Renal pelvis (tissue), 12 donors: ENCODE measurements at places on chromosomes 3 and 15. TPM values are rescaled to one million over a fixed set of nuclear protein-coding genes. Genes with fewer than 3 reads are reported as not detected.

GRCh38 chr3:125107861-125108567, 52.2 kb upstream of the HEG1 start:
- DNase-seq = no peak

DNA sequence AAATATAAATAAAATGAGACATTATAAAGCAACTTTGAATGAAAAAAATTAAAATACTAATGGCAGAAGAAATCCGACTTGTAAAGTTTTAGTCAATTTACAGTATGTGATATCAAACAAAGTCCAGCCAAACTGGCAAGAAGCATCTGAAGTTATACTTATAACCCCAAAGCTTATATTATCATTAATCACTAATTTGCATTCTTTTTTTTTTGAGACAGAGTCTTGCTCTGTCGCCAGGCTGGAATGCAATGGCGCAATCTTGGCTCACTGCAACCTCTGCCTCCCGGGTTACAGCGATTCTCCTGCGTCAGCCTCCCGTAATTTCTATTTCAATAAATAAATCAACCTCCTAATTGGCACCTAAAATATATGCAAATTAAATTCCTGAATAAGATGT, 80.1 kb downstream of the AQR start:
- no peak for DNase-seq

DNA sequence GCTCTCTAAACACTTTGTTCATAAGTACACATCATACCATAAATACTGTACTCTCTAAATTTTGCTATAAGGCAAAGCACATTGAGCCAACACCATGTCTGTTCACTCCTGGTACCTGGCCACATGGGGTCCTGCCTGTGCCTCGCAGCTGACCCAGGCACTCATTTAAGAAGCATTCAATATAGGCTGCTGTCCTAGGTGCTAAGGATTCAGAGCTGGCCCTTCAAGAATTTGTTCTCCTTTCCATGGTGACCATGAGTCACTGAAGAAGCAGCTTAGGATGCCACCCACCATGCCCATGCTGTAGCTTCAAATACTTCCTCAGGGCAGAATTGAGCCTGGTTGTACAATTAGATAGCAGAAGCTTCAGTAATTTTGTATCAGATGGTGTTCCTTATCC, 119.2 kb upstream of the ZBED2 start:
- DNase-seq = no peak

DNA sequence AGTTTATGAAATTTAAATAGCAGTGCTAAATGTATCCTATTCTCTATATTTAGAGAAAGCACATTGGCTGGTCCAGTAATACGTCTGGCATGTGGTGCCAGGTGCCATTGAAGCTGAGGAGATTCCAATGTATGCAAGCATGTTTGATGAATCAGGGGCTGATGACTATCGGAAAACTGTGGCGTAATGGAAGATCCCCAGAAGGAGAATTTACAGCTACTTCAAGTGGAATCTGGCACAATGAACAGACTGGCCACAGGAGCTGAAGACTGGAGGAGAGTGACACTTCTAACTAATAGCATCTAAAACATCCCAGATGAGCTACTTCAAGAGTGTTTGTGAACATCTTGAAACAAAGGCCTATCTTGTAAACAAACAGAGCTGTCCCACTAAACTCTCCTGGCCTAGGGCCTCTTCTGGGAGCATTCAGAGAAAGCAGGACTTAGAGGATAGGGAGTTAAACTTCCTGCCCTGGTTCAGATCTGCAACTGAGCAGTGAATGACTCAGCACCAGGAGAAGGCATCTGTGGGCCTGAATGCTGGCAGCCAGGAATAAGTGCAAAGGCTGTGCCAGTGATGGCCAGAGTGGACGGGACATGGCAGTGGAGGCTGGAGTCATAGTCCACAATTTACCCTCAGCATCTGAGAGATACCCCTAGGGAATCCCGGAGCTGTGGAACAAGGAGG, 15.2 kb upstream of the ACTC1 start:
- no peak for DNase-seq

- DNase-seq = no peak
Observed at GRCh38 chr15:83871808-83872559, 218.1 kb downstream of the ADAMTSL3 start.

DNA sequence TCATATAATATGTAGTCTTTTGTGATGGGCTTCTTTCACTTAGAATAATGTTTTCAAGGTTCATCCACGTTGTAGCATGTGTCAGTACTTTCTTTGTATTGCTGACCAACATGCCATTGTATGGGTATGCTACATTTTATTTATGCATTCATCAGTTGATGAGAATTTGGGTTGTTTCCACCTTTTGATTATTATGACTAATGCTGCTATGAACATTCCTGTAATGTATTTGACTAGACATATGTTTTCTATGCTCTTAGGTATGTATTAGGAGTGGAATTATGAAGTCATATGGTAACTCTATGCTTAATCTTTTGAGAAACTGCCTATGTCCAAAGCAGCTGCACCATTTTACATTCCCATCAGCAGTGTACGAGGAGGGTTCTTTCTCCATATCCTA, 3.2 kb upstream of the PODXL2 start:
- no peak for DNase-seq

GRCh38 chr3:13549623-13550422, 898 bp downstream of the FBLN2 start:
- DNase-seq = no peak

- no peak for DNase-seq
Observed at GRCh38 chr3:113825090-113825489, 13.5 kb upstream of the GRAMD1C start.

GRCh38 chr15:77753281-77753873, 120.7 kb upstream of the LINGO1 start:
- DNase-seq = peak; percentile 67

- no peak for DNase-seq
Observed at GRCh38 chr3:24199300-24199699, 254.2 kb downstream of the NR1D2 start.

- DNase-seq = no peak
Observed at GRCh38 chr3:168545591-168545990, 449.9 kb upstream of the GOLIM4 start.

DNA sequence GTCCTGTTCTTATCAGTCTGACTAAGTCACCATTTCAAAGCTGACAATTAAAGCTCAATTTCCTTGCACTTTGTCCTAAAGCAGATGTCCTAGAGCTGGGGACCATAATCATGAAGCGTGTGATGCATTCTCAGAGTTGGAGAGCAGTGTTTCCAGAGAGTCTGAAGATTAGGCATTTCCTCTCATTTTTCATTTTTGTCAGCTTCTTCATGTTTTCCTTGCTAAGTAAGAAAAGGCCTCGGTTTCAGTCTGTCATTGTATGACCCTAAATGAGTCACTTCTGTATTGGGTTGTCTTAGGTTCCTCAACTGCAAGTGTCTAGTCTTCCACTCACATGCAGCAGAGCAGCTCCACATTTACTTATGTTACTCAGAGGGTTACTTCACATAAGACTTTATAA, 257.2 kb upstream of the TPRG1 start:
- no peak for DNase-seq

- DNase-seq = no peak
Observed at GRCh38 chr3:189954733-189955665, 165.7 kb downstream of the P3H2 start.

- no peak for DNase-seq
Observed at GRCh38 chr3:105745046-105745445, 123.8 kb downstream of the CBLB start.

- no peak for DNase-seq
Observed at GRCh38 chr3:62035402-62036057, 337.8 kb downstream of the FEZF2 start.

DNA sequence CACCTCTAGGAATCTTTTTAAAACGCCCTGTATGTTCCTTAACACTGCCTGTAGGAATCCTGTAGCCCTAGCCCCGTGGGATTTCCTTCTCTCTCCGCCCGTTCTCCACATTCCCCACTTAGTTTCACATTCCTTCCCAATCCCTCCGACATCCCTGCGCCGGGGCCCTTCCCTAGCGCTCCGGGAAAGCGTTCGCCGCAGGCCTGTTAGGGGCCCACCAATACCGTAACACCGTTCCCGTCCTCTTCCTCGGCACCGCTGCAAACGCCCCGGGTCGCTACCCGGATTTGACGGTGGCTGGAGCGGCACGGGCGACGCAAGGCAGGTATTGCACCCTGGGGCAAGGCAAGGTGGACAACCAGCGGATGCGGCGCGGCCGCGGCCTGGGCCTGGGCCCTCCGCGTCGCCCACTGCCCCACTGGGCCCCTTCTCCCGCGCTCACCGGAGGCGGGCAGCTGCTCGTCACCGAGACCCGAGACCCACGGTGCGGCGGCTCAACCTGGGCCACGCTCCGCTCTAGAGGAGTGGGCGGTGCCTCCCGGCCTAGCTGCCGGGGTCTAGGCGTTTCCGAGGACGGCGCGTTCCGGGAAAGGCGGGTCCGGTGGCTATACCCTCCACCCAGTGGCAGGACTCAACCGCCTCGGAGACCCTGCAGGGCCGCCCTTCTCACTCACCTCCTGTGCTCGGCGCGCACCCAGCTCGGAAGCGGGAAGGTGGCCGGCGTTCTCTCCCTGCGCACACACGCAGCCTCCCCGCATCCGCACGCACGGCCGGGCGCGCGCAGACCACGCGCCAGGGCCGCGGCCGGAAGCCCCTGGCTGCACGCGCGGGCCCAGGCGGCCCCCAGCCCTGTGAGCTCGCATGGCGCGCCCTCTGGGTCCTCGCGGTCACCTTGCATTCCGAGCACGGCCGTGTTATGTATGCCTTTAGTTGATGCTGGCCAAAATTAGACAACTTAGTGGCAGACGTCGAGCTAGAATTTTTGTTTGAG, at the start of gene B3GALNT1:
TSS of gene B3GALNT1 (minus strand) at position 789 of the 991 bp plus-strand sequence. CDS start 18,595 bp downstream, outside the sequence.
- peak; percentile 67 for DNase-seq

DNA sequence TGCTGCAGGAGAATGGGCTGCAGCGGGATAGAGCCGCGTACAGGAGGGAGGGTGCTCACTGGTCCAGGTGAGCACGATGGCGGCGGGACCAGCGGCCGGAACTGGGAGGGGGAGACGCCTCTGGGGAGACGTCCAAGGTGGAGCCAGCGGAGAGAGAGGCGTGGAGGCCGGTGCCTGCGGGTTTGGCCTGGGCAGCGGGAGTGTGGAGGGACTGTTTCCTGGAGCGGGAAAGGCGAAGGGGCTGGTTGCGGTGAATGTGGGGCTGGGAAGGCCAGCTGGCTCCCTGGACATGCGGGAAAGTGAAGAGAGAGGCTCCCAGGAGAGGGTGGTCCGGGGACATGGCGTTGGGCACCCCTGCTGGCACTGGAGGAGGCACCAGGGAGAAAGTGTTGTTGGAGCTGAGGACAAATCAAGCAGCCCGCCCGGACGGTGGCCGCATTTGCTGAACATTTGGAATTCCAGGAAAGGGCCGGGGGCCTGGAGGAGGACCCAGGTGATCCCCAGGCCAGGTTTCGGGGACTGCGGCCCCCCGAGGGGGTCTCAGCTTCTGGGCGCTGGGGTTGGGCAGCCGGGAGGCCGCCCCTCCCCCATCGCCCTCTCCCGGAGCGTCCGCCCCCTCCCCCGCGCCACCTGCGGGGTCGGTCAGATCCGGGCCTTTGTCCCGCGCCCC, 34.3 kb downstream of the DNAJB8 start:
- DNase-seq = no peak

GRCh38 chr15:36152936-36153335, 426.5 kb upstream of the CDIN1 start:
- DNase-seq = no peak

GRCh38 chr15:67812241-67812644, 13.1 kb upstream of the SKOR1 start:
- DNase-seq = no peak

GRCh38 chr3:23650371-23651140, 155.2 kb upstream of the UBE2E1 start:
- DNase-seq = no peak

- no peak for DNase-seq
Observed at GRCh38 chr3:52277972-52278509, 408 bp downstream of the WDR82 start.

DNA sequence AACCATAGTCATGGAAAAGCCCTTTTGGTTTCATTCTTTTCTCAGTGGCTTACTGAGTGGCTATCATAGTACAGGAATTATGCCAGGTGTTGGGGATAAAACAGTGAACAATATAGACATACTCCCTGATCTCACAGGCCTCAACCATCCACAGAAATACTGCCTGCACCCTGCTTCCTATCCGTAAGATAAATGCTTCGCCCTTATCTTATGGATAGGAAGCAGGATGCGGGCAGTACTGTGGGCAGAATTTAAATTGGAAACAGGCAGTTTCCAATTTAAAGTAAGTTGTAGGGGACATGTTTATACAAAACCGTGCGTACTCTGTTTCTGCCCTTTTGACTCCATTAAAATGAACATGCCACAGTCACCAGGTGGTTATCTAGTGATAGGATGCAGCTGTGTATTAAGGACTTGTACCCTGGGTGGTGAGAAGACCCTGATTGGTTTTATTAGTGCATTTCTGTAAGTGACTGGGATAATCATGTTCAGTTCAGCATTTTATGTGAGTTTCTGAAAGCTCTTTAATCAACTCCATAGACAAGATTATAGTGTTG, 141.8 kb upstream of the BHLHE40 start:
- DNase-seq = no peak

DNA sequence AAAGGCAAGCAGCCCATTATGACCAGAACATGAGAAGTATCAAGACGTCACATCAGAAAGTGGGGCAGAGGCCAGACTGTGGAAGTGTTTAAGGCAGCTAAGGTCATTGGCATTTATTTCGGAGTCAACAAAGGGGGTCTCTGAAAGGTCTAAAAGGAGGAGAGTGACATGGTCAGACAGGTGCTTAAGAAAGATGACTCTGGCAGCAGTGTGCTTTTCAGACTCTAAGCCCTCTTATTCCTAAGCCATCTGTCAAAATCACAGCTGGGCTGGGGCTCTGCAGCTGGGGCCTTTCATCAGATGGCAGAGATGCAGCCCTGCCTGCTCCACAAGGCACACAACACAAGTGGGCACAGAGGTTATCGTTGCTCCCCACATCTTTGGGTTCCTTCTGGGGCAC, 14.0 kb downstream of the FBXL22 start:
- DNase-seq = no peak

GRCh38 chr15:91222052-91222451, 122.0 kb downstream of the SV2B start:
- DNase-seq = no peak

GRCh38 chr3:69605867-69606266, 133.4 kb upstream of the MITF start:
- DNase-seq = no peak

GRCh38 chr15:76787273-76787672, 117.9 kb downstream of the SCAPER start:
- no peak for DNase-seq

Gene CFAP100
- 1.1 TPM for polyA plus RNA-seq

Gene ILDR1
- 6.7 TPM for polyA plus RNA-seq

Gene SLC24A5
- 0.65 TPM for polyA plus RNA-seq

Gene ABHD10
- 51.8 TPM for polyA plus RNA-seq

Gene RBP2
- polyA plus RNA-seq = 0.58 TPM

Gene CCDC50
- polyA plus RNA-seq = 59.5 TPM

Gene ACTRT3
- polyA plus RNA-seq = 4.6 TPM

Gene AP4E1
- 9.2 TPM for polyA plus RNA-seq
